Activated CD4-positive, alpha-beta T cell treated with anti-CD3 and anti-CD28 coated beads for 4 hours (primary cell): ENCODE measurements at places on chromosomes 6 and 20.

GRCh38 chr20:45337367-45338120, 10.7 kb downstream of the SDC4 start:
- DNase-seq: no peak

DNA sequence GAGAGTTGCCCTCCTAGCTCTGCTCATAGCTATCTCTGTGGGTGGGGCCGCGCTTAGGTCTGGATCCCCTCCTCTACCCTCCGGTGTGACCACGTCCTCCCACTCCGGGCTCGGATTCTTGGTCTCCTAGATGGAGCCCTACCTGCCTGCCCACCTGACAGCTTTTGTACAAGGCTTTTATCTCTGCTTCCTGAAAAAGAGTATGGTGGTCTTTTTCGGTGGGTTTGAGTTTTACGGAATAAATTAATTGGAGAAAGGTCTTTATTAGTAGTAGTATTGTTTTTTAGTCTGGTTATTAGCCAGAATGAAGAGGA, 773 bp downstream of the SMAP1 start:
- peak; percentile 51 for DNase-seq

DNA sequence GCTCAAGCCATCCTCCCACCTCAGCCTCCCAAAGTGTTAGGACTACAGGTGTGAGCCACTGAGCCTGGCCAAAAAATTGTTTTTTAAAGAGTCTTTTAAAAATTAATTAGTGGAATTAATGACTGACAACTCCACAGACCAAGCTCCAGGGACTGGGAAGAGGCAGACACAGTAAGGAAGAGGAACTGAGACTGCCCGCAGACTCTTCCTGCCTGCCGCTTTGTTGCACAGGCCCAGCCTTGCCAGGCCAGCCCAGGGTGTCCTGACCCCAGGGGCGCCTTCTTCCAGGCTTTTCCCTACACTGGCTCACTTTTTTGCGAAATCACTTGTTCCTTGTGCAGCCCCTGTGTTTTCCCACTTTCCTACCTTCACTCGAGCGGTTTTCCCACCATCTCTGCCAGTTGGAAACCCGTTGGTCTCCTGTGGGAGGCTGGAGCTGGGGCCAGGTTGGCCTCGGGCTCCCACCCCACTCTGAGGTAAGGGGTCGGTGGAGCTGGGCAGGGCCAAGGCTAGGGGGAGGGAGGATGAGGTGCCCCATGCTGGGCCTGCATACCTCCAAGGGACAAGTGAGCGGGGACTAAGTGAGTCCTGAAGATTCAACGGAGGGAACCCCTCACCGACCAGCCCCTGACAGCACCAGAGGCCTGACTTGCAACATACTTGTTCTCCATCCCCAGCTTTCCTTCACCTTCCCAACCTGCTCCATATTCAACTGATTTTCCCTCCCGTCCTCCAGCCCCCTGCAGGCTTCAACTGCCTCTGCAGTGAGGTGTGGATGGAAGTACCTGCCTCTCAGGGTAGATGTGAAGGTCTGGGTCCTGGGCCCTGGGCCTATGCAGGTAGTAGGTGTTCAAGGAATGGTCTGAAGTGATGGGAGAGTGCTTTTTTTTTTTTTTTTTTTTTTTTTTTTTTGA, 23.5 kb upstream of the SMIM29 start:
- no peak for DNase-seq

DNA sequence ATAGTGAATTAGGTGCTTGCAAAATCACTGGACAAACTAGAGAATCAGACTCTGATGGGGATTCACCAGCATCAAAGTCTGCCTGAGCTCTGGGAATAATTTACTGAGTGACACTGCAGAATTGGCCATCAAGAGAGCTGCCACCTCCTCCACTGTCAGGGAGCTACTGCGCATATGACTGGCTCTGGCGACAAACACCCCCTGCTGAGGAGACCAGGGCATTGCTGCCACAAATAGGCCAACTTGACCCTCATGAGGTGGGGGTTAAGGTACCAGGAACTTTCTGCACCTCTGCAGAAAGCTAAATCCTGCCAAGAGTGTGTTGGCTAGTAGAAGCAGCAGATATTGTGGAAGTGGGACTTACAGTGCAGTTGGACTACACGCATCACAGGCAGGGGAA, 88.0 kb downstream of the CDS2 start:
- no peak for DNase-seq

- no peak for DNase-seq
These were observed 39.2 kb downstream of the MMUT start for GRCh38 chr6:49423817-49424216.
